Breast epithelium (tissue), 4 donors: ENCODE measurements at places on chromosomes 7 and 10. TPM values are rescaled to one million over a fixed set of nuclear protein-coding genes. Genes with fewer than 3 reads are reported as not detected.

The PON3 gene
- total RNA-seq: 26.9 TPM

The VWDE gene
- total RNA-seq: 17.0 TPM

The TLX1 gene
- total RNA-seq: not detected

The DNAJC12 gene
- 19.0 TPM for total RNA-seq

The H2BK1 gene
- total RNA-seq: not detected
